ENCODE measurements at places on chromosomes 3 and 15.
A peak's percentile ranks its signal among the peaks of the same experiment; 100 is the strongest.

DNA sequence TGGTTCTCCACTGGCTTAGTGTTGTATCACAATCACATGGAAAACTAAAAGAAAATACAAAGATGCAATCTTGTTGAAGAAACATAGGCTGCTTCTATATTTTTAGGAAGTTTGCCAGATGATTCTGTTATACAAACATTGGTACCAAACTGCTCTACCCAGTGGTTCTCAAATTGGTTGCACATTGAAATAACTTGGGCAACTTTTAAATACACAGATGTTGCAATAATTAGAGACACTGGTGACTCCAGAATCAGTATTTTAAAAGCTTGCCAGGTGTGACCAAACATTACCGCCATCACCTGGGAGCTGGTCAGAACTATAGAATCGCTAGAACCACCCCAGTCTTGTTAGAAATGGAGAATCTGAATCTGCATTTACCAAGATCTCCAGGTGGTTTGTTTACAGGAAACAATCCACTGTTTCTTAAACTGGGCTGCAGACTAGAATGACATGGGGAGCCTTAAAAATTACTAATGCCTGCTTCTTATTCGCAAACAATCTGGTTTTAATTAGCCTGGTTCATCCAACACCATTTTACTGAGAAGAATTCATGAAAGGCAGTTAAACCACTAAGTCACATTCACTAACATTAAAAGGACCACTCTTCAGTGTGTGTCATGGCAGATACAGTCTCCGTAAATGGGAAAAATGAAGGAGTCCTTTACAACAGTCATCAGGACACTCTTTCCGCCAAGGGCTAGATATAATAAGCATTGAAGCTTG lies 76.5 kb downstream of the ACAP2 start:
- no peak for DNase-seq

DNA sequence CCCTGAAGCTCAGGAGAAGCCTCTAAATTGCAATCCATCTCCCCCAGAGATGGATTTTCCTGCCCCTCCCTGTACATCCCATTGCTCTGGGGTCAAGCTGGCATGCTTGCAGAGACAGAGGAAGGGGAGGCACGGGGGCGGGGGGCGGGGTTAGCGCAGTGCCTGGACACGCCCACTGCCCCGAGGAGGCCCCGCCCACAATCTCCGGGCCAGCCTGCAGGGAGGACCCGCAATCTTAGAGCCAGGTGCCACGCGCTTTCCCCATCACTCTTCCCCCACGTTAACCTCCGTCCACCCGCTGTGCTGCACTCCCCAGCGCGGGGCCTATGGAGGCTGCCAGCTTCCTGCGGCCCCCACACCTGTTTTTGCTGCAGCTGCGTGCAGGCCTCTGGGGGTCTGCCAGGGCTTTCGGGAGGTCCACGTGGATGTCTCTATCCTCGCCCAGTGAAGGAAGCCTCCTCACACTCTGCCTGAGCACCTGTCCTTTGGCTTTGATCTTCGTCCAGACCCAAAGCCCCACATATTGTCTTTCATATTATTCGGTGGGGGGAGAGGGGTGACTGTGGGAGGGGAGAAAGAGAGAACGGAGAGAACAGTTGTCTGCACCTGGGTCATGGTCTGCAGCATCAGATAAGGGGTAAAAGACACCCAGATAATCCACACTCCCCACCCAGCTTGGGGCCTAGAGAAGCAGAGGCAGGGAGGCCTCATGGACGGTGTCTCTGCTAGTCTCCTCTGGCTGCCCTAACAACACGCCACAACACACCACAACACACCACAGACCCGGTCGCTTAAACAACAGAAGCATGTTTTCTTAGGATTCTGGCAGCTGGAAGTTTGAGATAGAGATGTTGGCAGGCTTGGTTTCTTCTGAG lies 118.0 kb upstream of the MEF2A start:
- DNase-seq, result peak; percentile 62

DNA sequence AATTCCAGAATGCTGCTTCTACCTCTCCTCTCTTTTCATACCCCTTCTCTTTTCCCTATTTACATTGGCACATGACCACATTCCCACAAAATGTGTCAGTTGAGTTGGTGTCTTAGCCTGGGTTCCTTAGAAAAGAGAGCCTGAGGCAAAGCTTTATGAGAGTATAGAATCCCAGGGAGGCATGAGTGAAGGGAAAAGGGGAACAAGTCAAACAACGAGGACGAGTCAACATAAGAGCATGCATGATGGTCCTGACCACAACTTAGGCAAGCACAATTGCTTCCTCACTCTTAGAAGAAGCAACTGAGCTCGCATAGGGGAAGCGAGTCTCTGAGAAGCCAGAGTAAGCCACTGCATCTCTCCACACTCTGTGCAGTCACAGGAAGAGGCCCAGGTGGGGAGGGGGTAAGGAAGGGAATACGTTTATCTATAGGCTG lies 15.4 kb upstream of the ZNF774 start:
- no peak for DNase-seq

- DNase-seq, result no peak
Observed at GRCh38 chr15:40081691-40082194, 26.9 kb downstream of the BMF start.

DNA sequence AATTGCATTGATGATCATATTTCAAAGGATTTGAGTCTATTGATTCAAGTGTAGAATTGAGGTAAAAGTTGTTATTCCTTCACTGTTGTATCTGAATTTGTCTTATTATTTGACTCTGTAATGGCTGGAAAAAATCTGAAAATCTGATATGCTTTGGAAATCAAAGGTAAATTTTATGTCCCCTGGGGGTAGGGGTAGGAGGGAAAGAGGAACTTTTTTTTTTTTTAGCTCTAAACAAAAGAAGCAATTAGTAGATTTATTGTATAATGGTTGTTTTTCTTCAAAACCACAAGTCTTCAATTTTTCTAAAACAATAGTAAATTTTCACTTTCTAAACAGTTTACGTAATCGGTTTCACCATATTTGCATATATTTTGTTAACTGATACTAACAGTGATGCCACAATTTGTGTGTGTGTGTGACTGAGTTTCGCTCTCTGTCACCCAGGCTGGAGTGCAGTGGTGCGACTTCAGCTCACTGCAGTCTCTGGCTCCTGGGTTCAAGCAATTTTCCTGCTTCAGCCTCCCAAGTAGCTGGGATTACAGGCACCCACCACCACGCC lies 91.7 kb upstream of the GOLGA6L4 start:
- no peak for DNase-seq

DNA sequence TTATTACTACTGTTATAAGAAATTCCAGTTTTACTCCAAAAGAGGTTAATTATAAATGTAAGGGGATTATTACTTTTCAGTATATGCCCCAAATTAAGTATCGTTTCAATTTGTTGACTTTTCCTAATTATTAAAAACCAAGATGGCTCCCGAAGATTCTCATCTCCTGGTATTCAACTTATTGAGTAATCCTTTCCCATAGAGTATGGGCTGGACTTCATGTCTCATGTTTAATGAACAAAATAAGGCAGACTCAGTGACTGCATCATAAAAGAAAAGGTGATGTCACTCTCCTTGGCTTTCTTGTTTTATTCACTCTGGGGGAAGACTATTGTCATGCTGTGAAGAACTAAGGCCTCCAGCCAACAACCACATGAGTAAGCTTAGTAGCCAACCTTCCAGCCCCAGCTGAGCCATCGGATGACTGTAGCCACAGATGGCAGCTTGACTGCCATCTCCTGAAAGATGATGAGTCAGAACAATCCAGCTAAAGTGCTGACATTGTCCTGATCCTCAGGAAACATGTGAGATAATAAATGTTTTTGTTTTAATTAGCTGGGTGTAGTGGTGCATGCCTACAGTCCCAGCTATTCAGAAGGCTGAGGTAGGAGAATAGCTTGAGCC lies 17.3 kb downstream of the IGF2BP2 start:
- DNase-seq, result peak; percentile 46

DNA sequence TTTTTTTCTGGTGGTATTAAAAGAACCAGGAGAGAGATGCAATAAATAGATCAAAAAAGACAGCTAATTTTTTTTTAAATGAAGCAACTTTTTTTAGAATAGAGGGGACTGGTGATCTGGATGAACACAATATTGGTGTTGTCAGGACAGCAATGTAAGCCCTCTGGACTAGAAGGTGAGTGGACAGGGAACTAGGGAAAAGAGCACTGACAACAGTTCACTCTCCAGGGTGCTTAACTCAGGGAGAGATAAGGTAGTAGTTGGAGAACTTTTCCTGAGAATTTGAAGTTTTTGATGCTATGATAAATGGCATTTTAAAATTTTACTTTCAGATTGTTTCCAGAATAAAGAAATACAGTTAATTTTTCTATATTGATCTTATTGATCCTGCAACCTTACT lies 158.3 kb upstream of the STAC start:
- no peak for DNase-seq

- peak; percentile 80 for DNase-seq
Observed at GRCh38 chr15:93942269-93942694, 289.1 kb upstream of the MCTP2 start.

- DNase-seq, result peak; percentile 45
Observed at GRCh38 chr3:15345066-15345607, 12.8 kb upstream of the SH3BP5 start.

DNA sequence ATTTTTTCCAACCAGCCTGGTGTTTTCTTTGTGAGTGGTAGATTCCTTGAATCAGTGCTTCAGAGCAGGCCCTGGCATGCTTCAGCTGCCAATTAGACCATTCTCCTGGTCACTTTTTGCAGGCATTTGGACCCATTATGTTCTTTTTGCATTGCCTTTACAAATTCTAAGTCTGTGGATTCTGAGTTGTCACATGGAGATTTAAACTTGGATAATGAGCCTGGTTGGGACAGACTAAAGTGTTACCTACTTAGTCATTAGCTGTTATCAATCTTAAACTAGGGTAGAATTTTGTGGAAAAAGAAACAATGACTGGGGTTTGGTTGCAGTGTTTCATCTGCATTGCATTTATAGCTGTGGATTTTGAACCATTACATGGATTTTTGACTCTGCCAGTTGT lies 40.6 kb downstream of the ARHGEF26 start:
- DNase-seq, result no peak

- peak; percentile 18 for DNase-seq
Observed at GRCh38 chr3:12831301-12831866, 10.0 kb downstream of the RPL32 start.

- no peak for DNase-seq
Observed at GRCh38 chr3:133866141-133866540, 29.5 kb downstream of the RAB6B start.

- no peak for DNase-seq
Observed at GRCh38 chr3:79436387-79436786, 331.4 kb downstream of the ROBO1 start.

DNA sequence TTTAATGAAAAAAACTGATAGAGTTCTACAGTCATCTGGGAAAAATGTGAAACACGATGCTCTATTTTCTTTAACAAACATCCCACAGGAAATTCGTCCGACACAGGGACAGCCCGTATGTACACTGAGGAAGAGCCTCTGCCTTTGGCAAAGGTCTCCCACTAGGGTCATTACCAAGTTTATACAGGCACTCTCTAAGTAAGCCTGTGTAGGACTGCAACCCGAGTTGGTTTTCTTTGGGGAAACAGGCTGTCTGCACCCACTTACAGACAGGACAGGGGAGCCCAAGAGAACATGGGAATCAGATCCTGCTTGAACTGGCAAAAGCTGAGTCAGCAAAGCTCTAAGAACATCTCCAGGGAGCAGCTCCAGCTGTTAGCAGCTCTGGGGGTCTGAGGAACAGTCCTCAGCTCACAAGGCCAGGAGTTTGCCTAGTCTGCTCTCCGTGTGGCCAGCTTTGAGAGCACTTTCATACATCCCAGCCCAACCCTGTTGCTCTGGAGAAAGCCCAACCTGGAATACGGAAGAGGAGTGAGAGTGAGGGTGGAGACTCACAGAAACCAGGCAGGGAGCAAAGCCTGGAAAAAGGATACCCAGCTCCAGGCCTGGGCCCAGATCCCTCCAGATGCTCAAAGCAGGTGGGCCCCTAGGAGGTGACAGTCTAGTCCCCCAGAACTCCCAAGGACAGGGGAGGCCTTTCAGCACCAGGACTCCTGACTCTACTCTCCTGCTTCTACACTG lies 1.9 kb downstream of the TBC1D2B start:
- DNase-seq, result peak; percentile 77

GRCh38 chr15:101022876-101023275 lies 103.7 kb downstream of the LRRK1 start:
- no peak for DNase-seq

DNA sequence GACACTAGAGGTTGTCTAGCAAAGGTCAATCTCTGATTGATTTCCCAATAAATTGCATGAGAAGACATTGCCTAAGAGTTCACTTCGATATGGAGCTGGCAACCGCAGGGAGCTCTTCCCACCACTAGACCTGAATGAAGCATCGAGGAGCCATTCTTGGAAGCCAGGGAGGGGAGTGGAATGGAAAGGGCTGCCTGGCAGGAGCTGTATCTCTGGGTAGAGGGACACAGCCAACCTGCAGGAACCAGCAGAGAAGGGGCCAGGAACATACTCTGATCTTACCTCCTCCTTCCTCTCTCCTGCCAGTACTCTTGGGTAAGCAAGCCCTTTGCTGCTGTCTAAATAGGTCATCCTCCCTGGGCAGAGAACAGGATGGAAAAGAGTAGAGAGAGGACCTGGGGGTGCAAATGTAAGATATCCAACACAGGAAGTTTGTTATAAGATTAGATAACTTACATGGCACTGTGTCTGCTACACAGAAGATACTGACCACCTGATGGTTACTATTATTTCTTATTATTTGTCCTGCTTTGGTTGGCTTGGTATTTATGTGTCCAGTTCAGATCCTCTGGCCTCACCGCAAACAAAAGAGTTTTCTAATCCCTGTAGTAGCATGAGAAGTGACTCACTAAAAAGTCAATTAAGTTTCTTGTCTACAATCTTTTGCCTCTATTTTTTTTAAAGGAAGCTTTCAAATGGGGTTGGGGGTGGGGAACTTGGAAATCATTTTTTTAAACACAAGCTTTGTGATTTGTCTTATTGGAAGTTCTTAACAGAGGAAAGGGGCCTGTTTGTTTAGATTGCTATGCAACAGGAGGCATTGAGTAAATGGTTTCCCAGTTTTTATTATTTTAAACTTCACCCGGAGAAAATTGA lies 156.7 kb upstream of the TSC22D2 start:
- no peak for DNase-seq

- no peak for DNase-seq
Observed at GRCh38 chr3:160931474-160931873, 173.7 kb downstream of the B3GALNT1 start.

GRCh38 chr3:55879901-55880331 lies 392.8 kb upstream of the WNT5A start:
- peak; percentile 2 for DNase-seq
